ENCODE measurements at places on chromosomes 13 and 19.

DNA sequence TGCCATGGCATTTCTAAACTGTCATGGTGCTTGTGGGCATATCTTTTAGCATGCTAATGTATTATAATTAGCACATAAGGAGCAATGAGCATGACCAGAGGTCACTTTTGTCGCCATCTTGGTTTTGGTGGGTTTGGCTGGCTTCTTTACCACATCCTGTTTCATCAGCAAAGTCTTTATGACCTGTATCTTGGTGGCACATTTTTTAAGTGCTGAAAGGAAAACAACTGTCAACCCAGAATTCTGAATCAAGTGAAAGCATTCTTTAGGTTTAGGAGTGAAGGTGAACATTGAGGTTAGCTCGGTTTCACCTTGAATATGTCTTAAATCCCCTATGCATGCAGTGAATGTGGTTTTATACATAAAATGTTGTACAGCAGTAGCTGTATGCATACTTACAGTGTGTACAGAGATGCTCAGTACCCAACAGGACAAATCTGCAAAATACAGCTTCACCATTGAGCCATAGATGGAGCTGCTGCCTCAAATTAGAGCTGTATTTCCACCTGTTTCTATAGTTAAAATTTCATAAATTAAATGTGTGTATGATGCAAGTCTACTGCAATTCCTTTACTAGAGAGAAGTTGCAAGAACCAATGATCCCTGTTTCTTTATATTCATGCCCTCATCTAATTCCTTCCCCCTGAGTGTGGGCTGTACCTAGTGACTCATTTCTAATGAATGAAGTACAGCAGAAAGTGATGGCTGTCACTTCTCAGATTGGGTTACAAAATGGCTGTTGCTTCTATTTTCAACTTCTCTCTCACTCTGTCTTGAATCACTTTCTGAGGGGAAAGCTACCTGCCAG is 25.2 kb upstream of the IGSF23 start:
- no peak for DNase-seq

GRCh38 chr19:55454787-55455243 is 6.6 kb downstream of the ISOC2 start:
- peak; percentile 55 for DNase-seq

DNA sequence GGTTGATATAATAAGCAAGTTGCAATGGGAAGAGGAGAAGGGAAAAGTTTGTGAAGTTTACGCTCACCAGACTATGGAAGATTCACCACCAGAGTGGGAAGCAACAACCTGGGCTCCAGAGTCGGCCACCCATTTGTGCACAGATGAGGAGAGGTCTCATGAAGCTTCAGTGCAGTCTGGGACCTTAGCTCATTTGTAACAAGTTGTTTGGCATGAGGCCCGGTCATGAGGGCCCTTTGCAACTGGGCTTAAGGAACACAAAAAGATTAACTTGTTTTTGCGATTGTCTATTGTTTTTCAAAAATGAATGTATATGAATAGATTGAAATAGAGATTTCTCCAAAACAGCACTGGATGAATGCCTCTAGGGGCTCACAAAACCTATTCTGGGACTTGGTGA is 94.2 kb downstream of the ZNF737 start:
- DNase-seq = no peak

DNA sequence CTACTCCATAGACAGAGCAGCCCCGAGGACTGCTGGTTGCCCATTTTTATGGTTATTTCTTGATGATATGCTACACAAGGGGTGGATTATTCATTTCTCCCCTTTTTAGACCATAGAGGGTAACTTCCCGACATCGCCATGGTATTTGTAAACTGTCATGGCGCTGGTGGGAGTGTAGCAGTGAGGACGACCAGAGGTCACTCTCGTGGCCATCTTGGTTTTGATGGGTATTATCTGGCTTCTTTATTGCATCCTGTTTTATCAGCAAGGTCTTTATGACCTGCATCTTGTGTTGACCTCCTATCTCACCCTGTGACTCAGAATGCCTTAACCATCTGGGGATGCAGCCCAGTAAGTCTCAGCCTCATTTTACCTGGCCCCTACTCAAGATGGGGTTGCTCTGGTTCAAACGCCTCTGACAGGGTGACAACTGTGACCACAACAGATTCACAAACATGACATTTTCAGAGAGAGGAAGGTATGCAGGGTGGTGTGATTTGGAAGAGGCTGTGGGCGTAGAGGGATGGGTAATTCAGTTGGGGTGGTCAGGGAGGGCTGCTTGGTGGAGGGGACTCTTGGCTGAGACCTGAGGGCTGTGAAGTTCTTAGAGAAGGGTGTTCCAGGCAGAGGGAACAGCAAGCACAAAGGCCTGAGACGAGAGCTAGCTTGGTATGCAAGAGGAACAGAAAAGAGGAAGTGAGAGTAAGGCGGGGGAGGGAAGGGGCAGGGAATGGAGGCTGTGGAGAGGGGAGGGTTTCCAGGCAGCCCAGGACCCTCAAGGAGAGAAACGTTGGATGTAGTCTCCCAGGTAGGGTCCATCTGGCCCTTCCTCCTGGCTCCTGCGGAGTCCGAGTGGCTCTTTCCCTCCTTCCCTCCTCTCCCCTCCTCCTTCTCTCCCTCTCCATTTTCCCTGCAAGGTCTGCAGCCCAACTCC is 23.5 kb downstream of the FAM187B start:
- no peak for DNase-seq

- no peak for DNase-seq
Measured at GRCh38 chr13:37685206-37685605, 86.6 kb upstream of the POSTN start.

DNA sequence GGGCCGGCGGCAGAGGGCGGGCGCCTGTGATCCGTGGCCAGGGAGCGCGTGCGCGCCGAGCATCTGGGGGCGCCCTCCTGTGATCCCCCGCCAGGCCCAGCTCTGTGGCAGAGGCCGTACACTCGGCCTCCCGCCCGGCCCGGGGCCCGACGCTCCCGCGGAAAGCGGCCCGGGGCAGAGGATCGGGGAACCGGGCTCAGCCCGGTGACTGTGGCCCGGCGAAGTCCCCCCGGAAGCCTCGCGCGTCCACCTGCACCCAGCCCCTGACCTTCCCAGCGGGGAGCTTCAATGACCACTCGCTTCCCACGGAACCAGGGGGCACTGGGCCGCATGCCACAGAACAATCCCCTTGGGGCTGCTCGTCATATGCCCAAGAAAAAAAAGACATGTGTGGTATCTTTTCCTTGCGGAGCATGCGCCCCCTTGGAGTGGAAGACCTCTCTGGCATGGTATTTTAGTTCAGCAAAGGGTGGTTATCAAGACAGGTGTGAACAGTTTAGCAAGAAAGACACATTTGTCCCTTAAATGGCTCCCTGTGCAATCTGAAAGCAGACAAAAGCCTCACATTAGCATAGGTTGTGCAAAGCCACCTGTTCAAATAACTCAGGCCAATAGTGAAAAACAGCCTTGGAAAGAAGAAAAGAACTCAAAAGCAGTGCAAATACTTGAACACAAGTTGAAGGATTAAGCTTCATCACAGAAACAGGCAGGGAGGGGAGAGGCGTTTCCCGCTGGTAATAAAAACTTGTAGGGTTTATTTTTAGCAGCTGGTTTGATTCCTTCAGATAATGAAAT is 290.9 kb upstream of the SOX21 start:
- DNase-seq = no peak

- no peak for DNase-seq
Measured at GRCh38 chr13:53159431-53159830, 130.8 kb downstream of the OLFM4 start.
